ENCODE measurements at places on chromosomes 2 and 18. TPM values are rescaled to one million over a fixed set of nuclear protein-coding genes. Genes with fewer than 3 reads are reported as not detected.

GRCh38 chr2:70086278-70086837, 919 bp upstream of the PCBP1 start:
- peak overlapping the region; percentile 83 for H3K4me3 ChIP-seq
- peak overlapping the region; percentile 100 for H3K27ac ChIP-seq
- peaks cover 62% of the 10 kb centered on the region for H3K4me1 ChIP-seq
- peaks cover 39% of the 10 kb centered on the region for H3K36me3 ChIP-seq

- H3K4me1 ChIP-seq: no peaks in the 10 kb centered on the region
- DNase-seq: no peak
- no peaks in the 10 kb centered on the region for H3K36me3 ChIP-seq
- no peak overlapping the region for H3K4me3 ChIP-seq
Measured at GRCh38 chr2:147172493-147173188, 672.2 kb upstream of the ACVR2A start.

DNA sequence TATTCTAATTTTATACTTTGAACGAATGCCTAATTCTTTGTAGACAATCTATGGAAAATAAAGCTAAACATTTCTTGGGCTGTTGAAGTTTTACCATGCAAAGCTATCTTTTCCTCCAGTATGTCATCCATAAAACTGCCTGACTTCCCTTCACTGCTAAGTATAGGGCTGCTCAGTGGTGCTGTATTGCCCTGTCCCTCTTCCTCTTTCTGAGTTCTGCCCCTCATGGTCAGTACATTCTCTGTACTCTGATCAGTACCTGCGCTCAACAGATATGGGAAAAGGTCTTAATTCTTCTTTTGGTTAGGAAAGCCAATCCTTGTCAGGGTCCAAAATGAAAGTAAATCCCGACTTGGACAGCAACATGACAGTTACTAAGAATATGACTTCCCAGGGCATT, 321.9 kb downstream of the RAD51AP2 start:
- no peak overlapping the region for H3K27ac ChIP-seq
- no peak for DNase-seq
- no peak overlapping the region for H3K4me3 ChIP-seq
- no peaks in the 10 kb centered on the region for H3K4me1 ChIP-seq
- H3K27me3 ChIP-seq: no peaks in the 10 kb centered on the region

DNA sequence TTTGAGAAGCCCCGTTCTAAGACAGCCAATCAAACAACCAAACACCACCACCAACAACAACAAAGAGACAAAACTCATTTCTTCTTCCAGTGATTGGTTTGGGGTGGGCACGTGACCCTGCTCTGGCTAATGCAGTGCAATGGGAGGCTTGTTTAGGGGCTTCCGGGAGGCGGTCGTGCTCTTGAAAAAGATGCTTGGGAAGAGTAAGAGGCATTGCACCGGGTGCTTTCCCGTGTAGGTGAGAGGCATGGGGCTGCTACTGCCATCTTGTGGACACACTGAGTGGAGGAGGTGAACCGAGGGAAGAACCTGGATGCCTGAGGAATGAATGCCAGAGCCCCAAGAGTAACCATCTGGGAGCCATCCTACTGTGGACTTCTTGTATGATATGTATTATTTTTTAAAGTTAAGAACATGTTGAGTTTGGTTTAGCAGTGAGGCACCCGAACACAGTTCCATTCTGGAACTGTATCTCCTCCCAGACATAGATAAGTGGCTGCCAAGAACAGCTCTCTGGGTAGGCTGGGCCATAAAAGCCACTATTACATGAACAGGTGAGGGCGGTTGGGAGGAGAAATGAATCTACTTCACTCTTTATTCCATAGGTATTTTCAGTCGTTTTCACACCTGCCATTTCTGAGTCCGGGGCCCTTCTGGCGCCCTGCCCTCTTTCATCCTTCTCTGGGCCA, 19.1 kb upstream of the ARHGAP25 start:
- H3K4me1 ChIP-seq: peaks cover 4% of the 10 kb centered on the region
- no peaks in the 10 kb centered on the region for H3K36me3 ChIP-seq
- no peaks in the 10 kb centered on the region for H3K27me3 ChIP-seq
- peak; percentile 85 for DNase-seq
- no peak overlapping the region for H3K4me3 ChIP-seq
- H3K27ac ChIP-seq: no peak overlapping the region

RUFY4 gene
- total RNA-seq: not detected

- no peaks in the 10 kb centered on the region for H3K36me3 ChIP-seq
- no peak for DNase-seq
- peak overlapping the region; percentile 55 for H3K27ac ChIP-seq
Measured at GRCh38 chr2:217652761-217653639, 349.8 kb downstream of the TNS1 start.

- H3K4me1 ChIP-seq: peaks cover 4% of the 10 kb centered on the region
- no peaks in the 10 kb centered on the region for H3K27me3 ChIP-seq
- peak; percentile 31 for DNase-seq
- H3K27ac ChIP-seq: no peak overlapping the region
Measured at GRCh38 chr2:197268786-197269584, 41.6 kb downstream of the ANKRD44 start.

GRCh38 chr2:208782097-208782496, 375.5 kb downstream of the PTH2R start:
- no peaks in the 10 kb centered on the region for H3K27me3 ChIP-seq
- H3K36me3 ChIP-seq: no peaks in the 10 kb centered on the region
- no peak overlapping the region for H3K27ac ChIP-seq
- no peak for DNase-seq

UGT1A1 gene
- not detected for total RNA-seq

LRRC30 gene
- not detected for total RNA-seq

DNA sequence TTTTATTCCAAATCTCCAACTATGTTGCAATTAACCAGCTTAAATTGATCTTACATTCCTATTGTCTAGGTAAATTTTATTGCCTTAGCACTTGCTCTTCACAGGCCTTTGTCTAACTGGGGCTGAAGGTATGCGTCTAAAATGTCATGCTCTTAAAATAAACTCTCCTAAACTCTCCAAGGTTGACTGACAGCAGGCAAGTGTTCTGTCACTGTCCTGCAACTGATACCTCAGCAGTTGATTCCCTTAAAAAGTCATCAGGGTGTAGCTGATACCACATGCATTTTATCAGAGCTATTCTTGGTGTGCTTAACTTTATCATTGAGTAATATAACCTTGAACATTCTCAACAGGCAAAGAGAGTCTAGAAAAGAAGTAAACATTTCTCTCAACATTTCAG, 680 bp downstream of the TTN start:
- H3K27me3 ChIP-seq: no peaks in the 10 kb centered on the region
- no peak for DNase-seq
- no peaks in the 10 kb centered on the region for H3K4me1 ChIP-seq
- H3K4me3 ChIP-seq: no peak overlapping the region
- no peak overlapping the region for H3K27ac ChIP-seq
- no peaks in the 10 kb centered on the region for H3K36me3 ChIP-seq

MAPK4 gene
- 8.9 TPM for total RNA-seq

DTNA gene
- 264 TPM for total RNA-seq

DNA sequence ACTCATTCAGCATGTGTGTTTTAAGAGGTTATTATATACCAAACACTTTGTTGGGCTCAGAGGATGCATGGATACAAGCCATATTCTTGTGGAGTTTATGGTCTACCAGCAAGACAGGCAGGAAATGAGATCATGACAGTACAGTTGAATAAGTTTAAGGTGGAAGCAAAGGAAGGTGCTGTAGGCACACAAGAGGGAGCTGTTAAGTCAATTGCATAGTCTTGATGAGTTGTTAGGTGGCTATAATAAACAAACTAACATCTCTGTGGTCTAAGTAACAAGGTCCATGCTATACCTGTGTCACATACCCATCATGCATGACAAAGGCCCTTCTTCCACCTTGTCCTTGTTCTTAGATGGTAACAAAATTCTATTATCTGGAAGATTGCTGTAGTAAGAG, 538.3 kb downstream of the CNTNAP5 start:
- no peak overlapping the region for H3K4me3 ChIP-seq
- no peak for DNase-seq
- H3K27me3 ChIP-seq: no peaks in the 10 kb centered on the region

- no peaks in the 10 kb centered on the region for H3K4me1 ChIP-seq
- no peak for DNase-seq
- no peaks in the 10 kb centered on the region for H3K27me3 ChIP-seq
- no peaks in the 10 kb centered on the region for H3K36me3 ChIP-seq
- H3K27ac ChIP-seq: no peak overlapping the region
Measured at GRCh38 chr2:107137706-107138105, 251.7 kb upstream of the ST6GAL2 start.

DNA sequence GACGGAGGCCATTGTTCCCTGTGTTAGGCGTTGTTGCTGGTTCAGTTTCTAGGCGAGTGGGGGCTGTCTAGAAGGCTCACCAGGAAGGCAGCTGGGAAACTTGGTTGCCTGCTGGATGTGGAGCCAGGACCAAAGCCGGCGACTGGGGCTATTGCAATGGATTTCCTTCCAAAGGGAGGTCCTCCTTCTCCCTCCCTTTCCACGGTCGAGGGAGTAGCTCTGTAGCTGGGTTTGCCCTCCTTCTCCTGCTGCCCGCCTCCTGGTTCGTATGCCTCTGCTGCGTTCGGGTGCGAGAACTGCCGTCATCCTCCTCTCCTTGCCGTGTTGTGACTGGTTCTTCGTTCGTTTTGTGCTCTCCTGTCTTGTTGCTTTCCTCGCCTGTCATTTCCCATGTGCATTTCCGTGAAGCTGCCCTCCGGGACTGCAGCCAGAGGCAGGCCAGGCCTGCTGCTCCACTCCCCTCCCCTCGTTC, 203.4 kb downstream of the NEDD4L start:
- H3K36me3 ChIP-seq: no peaks in the 10 kb centered on the region
- no peaks in the 10 kb centered on the region for H3K27me3 ChIP-seq
- peak overlapping the region; percentile 43 for H3K4me3 ChIP-seq
- H3K27ac ChIP-seq: peak overlapping the region; percentile 65
- peaks cover 22% of the 10 kb centered on the region for H3K4me1 ChIP-seq
- DNase-seq: peak; percentile 87

GRCh38 chr2:97906307-97906706, 89.4 kb downstream of the TMEM131 start:
- H3K27me3 ChIP-seq: no peaks in the 10 kb centered on the region
- no peak for DNase-seq
- H3K36me3 ChIP-seq: peaks cover 8% of the 10 kb centered on the region
- peaks cover 5% of the 10 kb centered on the region for H3K4me1 ChIP-seq
- H3K4me3 ChIP-seq: no peak overlapping the region
